NCI-H524 (cell line): ENCODE measurements at places on chromosomes 4 and X.
A peak's percentile ranks its signal among the peaks of the same experiment; 100 is the strongest.

DNA sequence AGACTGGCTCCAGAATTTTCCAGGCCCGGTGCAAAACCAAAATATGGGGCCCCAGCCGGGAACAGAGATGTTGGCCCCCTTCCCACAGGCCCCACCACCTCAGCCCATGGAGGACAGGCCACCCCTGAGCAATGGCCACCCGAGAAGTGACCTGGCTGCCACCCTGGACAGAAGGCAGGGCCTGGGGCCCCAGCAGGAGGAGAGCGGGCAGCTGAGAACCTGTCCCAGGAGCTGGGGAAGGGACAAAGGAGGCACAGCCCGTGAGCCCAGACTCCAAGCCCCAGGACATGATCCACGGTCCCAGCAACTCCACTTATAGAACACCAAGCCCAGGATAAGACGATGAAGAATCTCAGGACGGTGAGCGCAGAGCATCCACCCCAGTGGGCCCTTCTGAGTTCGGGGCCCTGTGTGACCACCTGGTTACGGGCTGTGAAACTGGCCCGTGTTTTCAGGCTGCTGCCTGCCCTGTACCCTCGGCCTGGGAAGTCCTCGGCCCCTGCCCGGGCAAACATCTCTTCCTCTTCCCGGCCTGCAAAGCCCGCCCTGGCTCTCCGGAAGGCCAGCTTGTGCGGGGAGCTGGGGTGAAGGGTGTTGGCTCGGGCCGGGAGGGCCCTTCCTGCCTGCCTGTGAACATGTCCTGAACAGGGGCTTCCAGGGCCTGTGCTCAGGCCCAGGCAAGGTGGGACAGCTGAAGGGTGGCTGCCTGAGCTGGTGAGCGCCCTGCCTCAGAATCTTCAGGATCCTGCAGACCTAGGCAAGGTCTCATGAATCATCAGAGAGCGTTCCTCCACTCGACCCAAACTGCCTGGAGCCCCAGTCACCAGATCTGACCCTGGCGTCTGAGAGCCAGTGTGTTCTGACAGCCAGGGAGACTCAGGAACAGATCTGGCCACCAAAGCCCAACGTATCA, 47.0 kb upstream of the MAN2B2 start:
- DNase-seq, result no peak

GRCh38 chr4:45317739-45318138, 591.4 kb upstream of the GNPDA2 start:
- no peak for DNase-seq

DNA sequence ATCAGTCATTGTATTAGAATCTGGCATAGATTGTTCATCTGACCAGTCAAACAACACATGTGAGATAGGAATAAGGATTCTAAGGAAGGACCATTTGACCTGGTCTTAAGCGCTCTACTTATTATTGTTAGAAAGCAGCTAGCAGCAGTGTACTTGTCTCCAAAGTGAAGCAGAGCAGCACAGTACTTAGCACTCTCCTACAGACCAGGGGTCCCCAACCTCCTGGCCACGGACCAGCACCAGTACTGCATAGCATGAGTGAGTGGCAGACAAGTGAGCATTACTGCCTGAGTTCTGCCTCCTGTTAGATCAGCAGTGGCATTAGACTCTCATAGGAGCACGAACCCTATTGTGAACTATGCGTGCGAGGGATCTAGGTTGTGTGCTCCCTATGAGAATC, 135.9 kb upstream of the SPRY1 start:
- no peak for DNase-seq

DNA sequence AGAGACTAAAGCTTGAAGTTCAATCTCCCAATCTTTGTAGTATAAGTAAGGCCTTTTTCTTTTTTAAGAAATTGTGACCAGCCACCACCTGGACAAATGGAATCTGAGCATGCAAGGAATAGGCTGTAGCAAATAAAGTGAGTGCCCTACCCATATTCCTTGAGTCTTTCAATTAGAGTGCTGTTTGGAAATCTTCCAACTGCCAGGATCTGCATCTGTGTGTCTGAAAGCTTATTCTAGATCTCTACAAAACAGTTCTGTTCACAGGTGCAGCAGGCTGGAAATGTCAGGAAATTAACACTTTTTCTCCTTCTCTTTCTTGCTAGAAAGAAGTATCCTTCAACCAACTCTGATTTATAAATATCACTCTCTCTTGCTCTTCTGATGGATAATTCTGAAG, 76.7 kb upstream of the NDST3 start:
- DNase-seq, result no peak

- DNase-seq, result no peak
Observed at GRCh38 chrX:20218836-20219505, 47.7 kb downstream of the RPS6KA3 start.

GRCh38 chrX:107537815-107538214, 88.4 kb downstream of the FRMPD3 start:
- DNase-seq, result peak; percentile 44

- DNase-seq, result no peak
Observed at GRCh38 chrX:129720741-129721140, 18.0 kb upstream of the XPNPEP2 start.

GRCh38 chr4:156194896-156195295, 241.2 kb upstream of the CTSO start:
- DNase-seq, result no peak

GRCh38 chrX:100447655-100448397, 37.8 kb upstream of the PCDH19 start:
- peak; percentile 6 for DNase-seq

DNA sequence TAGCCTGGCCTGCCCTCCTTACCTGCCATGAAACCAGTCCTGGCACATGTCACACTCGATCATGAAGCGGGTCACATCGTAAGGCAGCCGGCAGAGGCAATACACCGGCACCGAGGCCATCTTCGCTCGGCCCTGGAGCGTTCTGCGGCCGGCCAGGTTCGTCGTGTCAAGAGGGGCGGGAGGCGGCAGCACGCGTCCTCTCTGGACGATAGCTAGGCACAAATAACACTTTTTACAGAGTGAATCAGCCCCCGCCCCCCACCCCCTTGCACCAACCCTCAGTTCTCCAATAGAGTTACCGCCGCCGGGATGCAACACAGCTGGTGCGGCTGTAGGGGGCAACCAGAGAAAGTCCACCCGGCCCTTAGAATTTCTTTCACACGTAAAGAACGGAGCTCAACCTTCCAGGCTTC, 1.7 kb downstream of the PHF8 start:
- DNase-seq, result peak; percentile 13

DNA sequence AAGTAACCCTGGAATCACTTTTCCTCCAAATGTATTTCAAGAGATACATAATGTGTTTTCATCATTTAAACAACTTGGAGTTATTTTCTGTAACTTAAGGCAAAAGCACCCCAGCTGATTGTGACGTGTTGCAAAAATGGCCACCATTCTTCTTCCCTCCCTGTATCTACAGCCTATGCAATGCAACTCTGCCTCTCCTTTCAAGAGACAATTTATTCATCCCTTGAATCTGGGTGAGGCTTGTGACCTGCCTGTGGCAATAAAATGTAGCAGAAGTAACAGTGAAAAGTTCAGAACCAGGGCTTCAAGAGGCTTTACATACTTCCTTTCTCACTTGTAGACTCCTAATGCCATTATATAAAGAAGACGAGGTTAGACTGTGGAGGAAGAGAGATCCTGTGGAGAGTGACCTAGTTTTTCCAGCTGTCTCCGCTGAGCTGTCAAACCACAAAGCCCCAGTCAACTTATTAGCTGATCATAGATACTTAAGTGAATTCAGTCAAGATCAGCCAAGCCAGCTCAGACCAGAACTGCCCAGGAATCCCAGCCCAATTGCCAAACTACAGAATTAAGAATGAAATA, 81.0 kb upstream of the KLF3 start:
- DNase-seq, result no peak

DNA sequence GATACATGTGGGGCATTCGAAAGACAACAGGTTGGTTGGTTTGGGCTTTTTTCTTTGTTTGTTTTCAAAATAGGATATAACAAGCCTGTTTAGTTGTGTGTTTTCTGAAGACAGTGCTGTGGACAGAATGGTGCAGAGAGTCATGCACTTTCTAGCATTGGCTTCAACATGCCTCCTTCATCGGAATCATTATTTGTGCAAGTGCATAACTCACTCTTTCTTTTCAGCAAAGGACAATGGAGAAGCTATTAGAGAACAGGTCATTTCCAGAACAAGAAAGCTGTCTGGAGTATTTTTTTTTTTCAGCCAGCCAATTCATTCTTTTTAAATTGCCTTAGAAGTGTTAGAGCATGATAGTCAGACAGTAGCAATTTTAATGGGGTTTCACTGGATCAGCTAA, 225.8 kb downstream of the STK32B start:
- no peak for DNase-seq

- DNase-seq, result no peak
Observed at GRCh38 chrX:38080808-38081207, 74.5 kb downstream of the SYTL5 start.

- no peak for DNase-seq
Observed at GRCh38 chr4:147299205-147299604, 181.7 kb upstream of the EDNRA start.
